Vagina (tissue), 2 donors: ENCODE measurements at places on chromosomes 16 and 17.

- DNase-seq = no peak
Observed at GRCh38 chr17:61837175-61838051, 25.9 kb downstream of the BRIP1 start.

- no peak for DNase-seq
Observed at GRCh38 chr17:64335486-64335885, 55.2 kb downstream of the PECAM1 start.

- no peak for DNase-seq
Observed at GRCh38 chr16:30744183-30744582, 4.0 kb upstream of the PHKG2 start.

DNA sequence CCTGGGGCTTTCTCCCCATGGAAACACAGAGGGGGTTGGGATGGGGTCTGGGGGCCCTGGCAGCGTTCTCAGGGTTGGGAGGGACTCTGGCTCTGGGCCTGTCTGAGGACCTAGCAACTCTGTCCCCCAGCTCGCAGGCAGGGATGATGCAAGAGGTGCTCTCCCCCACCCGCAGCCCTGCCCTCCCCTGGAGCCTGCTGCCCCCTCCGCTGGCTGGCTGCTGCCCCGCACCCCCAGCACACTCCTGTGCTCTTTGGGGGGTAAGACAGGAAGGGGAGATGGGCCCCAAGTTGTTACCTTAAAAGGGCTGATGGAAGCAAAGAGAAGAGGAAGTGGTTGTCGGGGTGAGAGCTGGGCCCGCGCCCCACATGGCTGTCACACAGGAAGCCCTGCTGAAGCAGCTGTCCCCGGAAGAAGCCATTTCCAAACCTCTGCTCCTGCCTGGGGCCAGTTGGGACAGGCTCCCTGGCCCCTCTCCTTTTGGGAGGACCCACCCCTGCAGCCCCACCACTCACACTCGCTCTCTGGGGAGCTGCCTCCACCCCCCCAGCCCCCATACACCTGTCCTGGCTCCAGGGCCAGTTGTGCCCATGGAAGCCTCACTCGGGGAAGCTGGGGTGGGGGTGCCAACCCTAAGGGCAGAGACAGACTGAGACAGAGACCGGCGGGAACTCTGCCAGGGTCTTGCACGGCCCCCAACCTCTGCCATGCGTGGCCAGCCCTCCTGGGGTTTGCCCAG, 2.5 kb downstream of the CORO1A start:
- DNase-seq = no peak

- DNase-seq = no peak
Observed at GRCh38 chr16:1154887-1155331, 2.0 kb downstream of the CACNA1H start.

DNA sequence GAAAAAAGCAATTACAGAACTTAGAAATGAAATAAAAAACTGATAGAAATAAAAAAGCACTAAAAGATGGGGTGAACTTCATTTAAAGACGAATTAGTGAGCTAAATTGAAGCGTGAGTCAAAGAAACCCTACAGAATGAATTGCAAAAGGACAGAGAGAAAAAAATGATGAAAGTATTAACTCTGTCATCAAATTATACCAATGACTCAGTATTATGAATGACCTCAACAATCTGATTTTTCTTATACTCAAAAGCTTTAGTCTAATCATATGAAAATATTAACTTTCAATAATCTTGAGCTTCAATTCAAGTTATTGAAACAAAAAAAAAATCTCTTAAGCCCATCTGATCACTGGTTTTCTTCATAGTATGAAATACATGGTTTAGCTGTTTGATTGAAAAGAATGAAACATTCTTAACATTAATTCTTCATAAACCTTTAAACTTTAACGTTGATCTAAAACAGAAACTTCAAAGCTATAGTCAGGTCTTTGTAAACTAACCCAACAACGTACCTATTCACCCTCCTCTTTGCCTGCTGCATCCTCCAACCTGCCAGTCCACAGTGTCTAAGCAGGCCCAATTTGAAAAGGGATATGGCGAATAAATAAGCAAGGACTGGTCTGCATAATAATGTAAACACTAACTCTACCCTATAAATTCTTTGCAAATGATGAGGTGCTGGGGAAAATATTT, 6.6 kb downstream of the ABCA5 start:
- no peak for DNase-seq
